ENCODE measurements at places on chromosomes 5 and 9. TPM values are rescaled to one million over a fixed set of nuclear protein-coding genes. Genes with fewer than 3 reads are reported as not detected.

Gene BTNL3
- total RNA-seq: not detected

Gene LCN9
- total RNA-seq: not detected

Gene WDR36
- total RNA-seq: 21.2 TPM

Gene AHRR
- not detected for total RNA-seq

Gene ZBED3
- 14.6 TPM for total RNA-seq

All from sigmoid colon (tissue), 7 donors.